Sciatic nerve (tissue), 2 donors: ENCODE measurements at places on chromosomes 1 and 21. TPM values are rescaled to one million over a fixed set of nuclear protein-coding genes. Genes with fewer than 3 reads are reported as not detected.

- no peak for DNase-seq
Observed at GRCh38 chr21:43597052-43597451, 62.2 kb downstream of the HSF2BP start.

- DNase-seq: no peak
Observed at GRCh38 chr1:199403531-199404116, 623.9 kb upstream of the NR5A2 start.

DNA sequence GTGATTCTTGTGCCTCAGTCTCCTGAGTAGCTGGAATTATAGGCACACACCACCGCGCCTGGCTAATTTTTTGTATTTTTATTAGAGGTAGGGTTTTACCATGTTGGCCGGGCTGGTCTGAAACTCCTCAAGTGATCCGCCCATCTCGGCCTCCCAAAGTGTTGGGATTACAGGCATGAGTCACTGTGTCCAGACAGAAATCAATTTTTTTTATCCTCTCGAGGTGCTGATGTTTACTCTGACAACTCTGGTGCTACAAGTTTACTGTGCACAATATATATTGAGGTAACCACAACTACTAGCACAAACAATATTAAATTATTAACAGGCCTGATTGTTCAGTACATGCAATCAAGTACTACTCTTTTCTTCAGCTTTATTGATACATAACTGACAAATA, 39.7 kb downstream of the F13B start:
- no peak for DNase-seq

DNA sequence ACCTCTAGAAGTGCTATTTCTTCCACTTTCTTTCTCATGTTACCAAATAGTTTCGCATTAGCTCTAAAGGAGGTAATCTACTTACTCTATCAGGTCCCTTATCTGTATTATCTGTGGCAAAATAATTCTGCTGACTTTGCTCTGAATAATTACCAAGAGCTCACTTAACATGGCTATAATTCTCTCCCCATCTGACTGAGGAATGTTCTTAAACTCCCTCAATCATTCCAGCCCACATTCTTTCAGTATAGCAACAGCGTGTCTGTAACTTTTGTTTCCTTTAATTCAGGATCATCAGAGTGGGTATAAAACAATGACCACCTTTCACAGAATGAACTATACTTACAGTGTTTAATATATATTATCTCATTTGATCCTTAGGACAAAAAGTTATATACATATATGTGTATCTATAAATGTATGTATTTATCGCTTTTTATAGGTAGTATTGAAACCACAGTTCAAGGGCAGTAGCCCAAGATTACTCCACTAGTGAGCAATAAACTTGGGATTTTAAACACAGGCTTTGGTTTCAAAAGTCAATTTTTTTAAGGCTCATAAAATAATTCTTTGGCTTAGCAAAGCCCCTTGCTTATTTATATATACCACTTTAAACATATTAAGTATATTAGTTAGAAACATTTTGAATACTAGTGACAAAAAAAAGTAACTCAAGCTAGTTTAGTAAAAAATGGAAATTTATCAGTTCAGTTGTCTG, 36.1 kb upstream of the ST6GALNAC3 start:
- no peak for DNase-seq

GRCh38 chr1:24898152-24898908, 31.7 kb downstream of the RUNX3 start:
- DNase-seq: peak; percentile 66

OR4F29 gene
- not detected for total RNA-seq

IFI44 gene
- total RNA-seq: 38.9 TPM

OSCP1 gene
- total RNA-seq: 9.8 TPM

DNA sequence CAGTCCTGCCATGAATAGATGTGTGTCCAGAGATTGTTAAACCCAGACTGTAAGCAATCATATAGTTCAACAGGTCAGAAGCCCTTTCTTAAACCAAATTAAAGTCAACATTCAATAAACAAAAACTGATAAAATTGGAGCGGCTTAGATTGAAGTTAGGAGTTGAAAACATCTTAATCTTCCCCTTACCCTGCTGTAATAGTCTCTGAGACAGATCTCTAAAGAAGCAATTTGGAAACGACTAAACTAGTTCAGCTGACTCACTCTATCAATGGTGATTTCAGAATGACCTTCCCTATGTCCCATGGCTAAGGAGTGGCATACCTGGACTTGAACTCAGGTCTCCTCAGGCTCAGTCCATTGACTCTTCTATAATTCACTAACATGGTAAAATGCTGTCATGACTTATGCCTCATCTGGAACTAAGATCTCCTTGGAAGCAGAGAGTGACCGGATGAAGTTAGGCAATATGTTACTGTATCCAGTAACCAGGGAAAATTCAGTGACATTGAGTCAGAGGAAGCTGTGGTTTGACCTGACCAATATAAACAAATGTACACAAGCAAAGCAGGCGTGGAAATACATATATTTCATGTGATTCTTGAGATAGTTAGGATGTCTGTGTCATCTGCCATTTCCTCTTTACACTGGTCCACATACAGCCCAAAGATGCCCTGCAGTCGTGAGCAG, 30.1 kb downstream of the SGIP1 start:
- no peak for DNase-seq

SLC1A7 gene
- 0.89 TPM for total RNA-seq

- DNase-seq: no peak
Observed at GRCh38 chr1:6885426-6885825, 100.2 kb downstream of the CAMTA1 start.

GRCh38 chr21:35779690-35780570, 280.4 kb downstream of the SETD4 start:
- no peak for DNase-seq

DNA sequence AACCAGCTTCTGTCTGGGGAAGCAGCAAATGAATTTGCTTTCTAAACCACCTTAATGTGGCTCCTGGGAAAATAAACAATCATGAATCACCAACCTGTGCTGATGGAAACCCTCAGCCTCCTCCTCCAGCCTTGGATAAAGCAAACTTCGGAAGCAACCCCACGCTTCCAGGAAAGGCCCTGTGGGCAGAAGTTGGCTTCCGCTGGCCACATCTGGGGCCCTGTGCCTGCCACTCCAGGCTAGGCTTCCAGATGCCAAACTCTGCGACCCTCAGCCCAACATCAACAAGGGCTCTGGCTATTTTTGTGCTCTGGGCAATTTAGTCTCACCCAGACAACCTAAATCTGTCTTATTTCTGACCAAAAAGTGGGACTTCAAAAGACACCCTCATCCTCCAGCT, 6.2 kb upstream of the OXCT2 start:
- DNase-seq: peak; percentile 40

DNA sequence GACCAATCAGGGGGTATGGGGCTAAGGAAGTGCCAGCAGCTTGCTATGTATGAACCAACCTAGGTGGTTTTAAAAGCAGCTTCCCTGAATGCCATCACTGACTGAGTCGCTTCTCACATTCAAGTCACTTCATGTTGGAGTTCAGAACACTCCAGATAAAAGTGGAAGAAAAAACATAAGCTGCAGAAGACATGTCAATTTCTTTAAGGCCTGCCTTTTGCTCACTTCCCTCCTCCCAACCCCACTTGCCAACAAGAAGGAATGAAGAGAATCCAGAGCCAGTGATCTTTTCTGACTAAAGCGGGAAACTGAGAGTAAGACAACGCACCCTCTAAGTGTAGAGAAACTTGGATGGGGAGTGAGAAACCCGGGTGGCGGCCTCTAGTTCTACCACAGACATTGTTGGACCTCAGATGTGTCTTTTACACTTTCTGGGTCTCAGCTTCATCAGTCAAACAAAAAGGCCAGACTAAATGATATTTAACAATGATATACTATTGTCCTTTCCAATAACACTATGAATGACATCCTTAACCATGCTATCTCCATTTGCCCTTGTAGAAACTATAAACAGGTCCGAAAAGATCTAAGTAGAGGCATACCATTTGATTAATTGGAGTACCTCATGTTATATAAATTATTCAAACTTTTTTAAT, 54.1 kb downstream of the LUZP1 start:
- DNase-seq: no peak

LAPTM5 gene
- total RNA-seq: 65.0 TPM

GRCh38 chr1:202706851-202707250, 3.4 kb downstream of the SYT2 start:
- no peak for DNase-seq

ANKRD34A gene
- total RNA-seq: 1.2 TPM

A3GALT2 gene
- total RNA-seq: not detected

- DNase-seq: peak; percentile 67
Observed at GRCh38 chr1:38085666-38086330, 39.2 kb upstream of the POU3F1 start.
